ENCODE measurements at places on chromosomes 6 and 20. TPM values are rescaled to one million over a fixed set of nuclear protein-coding genes. Genes with fewer than 3 reads are reported as not detected.

Gene WFDC12
- total RNA-seq, result not detected

Gene TMEM200A
- 4.8 TPM for total RNA-seq

Gene VIP
- total RNA-seq, result 1.5 TPM

Gene BLTP3A
- total RNA-seq, result 12.2 TPM

Gene DTNBP1
- total RNA-seq, result 22.0 TPM

Gene TNF
- 0.33 TPM for total RNA-seq

Gene BEND6
- 0.33 TPM for total RNA-seq

Gene PNPLA1
- not detected for total RNA-seq

Gene DUSP15
- total RNA-seq, result 3.6 TPM

Gene OLIG3
- not detected for total RNA-seq

Gene KCNQ5
- total RNA-seq, result 1.0 TPM

Gene MEI4
- not detected for total RNA-seq

Gene ZNF334
- total RNA-seq, result 8.2 TPM

Gene KHDC1L
- not detected for total RNA-seq

Gene CNKSR3
- total RNA-seq, result 2.1 TPM

Gene PLEKHG1
- 77.0 TPM for total RNA-seq

Gene ECT2L
- 0.15 TPM for total RNA-seq

Gene MROH8
- total RNA-seq, result 2.8 TPM

Gene SLC22A23
- 26.3 TPM for total RNA-seq

Gene OR2H2
- total RNA-seq, result not detected

Gene NKX2-2
- total RNA-seq, result not detected

Gene TBXT
- total RNA-seq, result not detected

Gene IYD
- not detected for total RNA-seq

Gene ARHGAP40
- total RNA-seq, result 35.9 TPM

Gene GRIK2
- total RNA-seq, result not detected

Gene CCM2L
- 9.2 TPM for total RNA-seq

Gene VGLL2
- not detected for total RNA-seq

Gene SLC12A5
- not detected for total RNA-seq

Gene TAGAP
- 2.9 TPM for total RNA-seq

Gene TRMT11
- total RNA-seq, result 39.7 TPM

Gene COL9A1
- total RNA-seq, result not detected

Gene SLC2A10
- total RNA-seq, result 42.9 TPM

Gene FAM83C
- total RNA-seq, result not detected

Gene KCNK16
- not detected for total RNA-seq

Gene BTN1A1
- not detected for total RNA-seq

Gene FOXC1
- total RNA-seq, result 13.2 TPM

Gene SEL1L2
- total RNA-seq, result not detected

Gene PPP1R16B
- 8.2 TPM for total RNA-seq
